Right forelimb (tissue), 1 donor: ENCODE measurements at places on chromosomes 11 and 22.
A peak's percentile ranks its signal among the peaks of the same experiment; 100 is the strongest.

DNA sequence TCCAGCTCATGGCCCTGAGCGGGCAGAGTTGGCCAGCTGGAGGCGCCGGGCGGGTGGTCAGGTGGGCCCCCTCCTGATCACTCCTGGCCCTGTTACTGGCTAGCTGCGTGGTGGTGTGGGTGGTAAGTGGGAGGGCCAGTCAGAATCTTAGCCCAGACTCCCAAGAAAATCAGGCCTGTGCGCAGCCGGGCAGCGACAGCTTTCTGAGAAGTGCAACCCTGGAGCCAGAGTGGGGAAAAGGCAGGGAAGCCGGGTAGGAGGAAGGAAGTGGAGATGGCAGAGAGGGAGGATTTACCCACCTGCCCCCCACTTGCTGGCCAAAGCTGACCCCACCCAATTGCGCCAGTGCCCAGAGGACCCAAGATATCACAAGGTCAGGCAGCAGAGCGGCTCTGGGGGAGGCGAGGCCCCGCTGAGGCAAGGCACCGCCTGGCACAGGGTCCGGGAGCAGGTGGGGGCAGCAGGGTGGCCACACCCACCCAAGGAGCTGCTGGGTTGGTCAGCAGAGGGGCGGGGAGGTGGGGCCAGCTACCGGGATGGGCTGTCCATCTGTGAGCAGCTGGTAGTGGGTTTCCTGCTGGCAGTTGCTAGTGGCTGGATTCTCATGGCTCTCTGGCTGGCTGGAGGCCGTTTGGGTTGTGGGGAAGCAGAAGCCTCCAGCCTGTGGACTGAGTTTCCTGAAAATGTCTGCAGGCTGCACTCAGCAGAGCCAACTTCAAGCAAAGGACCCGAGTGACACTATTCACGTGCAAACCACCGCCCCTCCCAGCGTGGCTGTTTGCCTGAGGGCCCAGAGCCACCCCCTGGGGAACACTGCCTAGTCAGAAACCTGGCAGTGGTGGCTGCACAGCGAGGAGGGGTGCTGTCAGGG, 196.4 kb downstream of the IGLL1 start:
- DNase-seq, result peak; percentile 66

DNA sequence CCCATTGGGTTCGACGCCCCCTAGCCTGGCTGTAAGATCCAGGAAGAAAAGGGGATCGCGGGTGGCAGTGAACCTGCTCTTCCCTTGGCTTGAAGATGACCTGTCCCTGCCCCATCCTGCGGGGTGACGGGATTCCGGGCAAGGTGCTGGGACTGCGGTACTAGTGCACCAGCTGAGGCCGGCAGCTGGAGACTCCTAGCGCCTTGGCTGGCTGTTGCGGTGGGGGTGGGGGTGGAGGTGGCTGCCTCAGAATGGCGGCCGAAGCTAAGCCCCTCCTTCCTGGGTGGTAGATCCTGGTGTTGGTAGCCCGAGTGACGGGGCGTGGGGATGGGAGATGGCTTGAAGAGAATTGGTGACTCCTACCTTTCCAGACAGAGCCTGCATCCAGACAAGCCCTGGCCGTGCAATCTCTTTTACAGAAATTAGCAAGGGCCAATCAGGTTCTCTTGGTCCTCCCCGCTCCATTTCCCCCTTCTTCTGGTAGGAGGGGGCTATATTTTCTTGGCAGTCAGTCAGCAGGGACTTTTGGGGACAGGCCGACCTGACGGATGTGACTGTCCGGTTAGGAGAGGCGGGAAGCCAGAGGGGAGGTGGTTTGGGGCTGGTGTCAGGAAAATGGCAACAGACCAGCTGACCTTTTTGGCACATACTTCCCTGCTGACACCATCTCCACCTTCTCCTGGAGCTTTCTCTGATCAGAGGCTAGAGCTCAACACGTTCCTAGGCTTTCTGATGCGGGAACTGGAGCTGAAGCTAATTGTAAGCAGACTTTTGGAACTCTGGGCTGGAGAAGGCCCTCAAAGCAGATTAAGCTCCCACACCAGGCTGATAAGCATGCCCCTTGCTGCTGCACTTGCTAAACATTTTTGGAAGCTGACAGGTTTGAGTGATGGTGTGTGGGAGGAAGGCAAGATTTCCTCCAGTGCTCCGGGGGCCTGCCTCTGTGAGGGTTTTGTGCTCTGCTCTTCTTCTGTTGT, 2.0 kb downstream of the NAV2 start:
- DNase-seq, result no peak

DNA sequence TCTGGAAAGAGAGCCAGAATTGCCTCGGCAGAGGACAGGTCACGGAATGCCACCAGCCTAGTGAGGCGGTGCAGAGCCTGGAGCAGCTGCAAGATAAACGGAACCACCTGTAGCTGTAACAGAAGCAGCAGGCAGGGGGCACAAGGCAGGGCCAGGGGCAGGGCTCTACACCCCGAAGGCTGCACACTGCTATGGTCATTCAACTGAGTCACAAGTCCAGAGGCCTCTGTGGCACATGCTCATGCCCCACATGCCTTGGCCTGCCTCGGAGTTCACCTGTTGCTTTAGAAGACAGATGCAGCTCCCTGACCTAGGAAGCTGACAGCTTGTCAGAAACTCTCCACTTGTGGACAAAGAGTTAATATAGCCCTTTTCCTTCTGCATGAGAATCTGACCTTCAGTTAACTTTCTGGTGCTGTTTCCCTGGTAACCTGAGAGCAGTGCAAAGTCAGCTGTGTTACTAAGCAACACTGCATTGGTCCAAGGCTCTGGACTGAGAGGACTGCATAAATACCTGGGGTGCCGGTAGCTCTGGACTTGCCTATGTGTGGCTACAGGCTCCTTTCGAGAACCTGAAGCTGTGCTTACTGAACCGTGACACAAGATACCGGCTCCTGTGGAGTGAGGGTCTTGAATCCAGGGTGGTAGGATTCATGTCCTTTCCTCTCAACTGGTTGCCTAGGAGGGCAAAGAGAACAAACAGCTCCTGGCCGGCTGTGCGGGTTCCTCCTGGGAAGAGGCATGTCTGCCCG, 10.5 kb downstream of the COMMD9 start:
- DNase-seq, result peak; percentile 20

DNA sequence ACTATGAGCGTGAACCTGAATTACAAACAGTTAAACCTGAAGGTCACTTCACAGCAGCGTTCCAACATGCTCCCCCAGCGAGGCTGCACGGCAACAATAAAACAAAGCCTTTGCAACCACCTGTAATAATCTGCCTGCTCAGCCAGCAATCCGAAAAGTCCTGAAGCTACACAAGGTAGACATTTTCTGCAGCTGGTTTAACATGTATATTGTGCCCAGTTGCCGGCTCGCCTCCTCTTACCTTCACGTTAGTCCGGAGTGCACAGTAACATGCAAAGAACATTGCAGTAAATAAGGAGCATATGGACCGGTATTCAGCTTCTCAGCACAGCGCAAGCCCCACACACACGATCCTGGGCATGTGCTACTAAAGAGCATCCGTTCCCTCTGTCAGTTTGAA, 704.3 kb downstream of the DLG2 start:
- no peak for DNase-seq

GRCh38 chr11:69744435-69744834, 30.7 kb downstream of the FGF4 start:
- DNase-seq, result no peak

DNA sequence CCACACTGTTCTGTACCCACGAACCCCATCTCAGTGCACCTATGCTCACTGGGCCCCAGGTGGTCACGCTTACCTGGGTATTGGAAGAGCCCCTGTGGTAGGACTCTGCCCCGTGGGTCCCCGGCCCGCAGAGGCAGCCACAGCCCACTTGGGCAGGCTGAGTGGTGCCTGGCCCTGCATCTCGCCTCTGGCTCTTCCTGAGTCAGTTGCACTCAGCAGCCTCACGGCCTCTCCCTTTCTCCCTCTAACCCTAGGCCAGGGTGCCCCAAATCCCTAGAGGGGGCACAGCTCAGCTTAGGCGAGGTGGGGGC, 9.7 kb downstream of the CRELD2 start:
- DNase-seq, result no peak

DNA sequence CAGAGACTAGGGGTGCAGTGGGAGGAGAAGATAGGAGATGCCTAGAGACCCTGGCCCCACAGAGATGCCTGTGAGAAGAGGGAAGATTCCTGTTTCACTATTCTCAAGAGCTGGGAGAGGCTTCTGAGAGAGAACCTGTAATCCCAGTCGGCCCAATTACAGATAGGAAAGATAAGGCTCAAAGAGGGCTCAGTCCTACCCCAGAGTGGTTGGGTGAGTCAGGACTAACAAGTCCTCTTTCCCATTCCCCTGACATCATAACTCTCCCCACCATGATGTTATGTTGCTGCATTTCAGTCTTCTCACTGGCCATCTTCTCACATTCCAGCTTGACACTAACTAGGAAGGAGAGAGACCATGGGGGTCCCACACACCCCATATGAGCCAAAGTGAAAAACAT, 17.9 kb downstream of the ARHGEF12 start:
- DNase-seq, result no peak

GRCh38 chr22:49402169-49402568, 425.5 kb downstream of the BRD1 start:
- DNase-seq, result no peak

DNA sequence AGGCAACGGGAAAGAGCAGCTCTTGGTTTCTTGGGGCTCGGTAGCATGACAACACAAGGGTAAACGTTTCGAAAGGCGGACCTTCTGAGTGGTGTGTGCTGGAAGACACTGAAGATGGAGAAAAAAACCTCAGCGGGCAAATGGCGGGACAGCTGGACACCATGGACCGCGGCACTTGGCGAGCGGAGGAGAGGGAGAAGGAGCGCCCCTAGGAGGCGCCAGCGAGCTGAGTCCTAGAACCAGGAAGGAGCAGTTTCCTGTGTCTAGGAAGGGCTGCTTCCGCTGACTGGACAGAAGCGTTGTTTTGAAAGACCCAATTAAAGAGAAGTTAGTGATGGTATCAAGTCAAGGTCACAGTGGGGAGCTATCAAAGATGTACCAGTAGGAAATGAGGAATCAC, 44.0 kb upstream of the OPCML start:
- no peak for DNase-seq

- no peak for DNase-seq
Observed at GRCh38 chr22:32106930-32107329, 52.2 kb downstream of the C22orf42 start.

DNA sequence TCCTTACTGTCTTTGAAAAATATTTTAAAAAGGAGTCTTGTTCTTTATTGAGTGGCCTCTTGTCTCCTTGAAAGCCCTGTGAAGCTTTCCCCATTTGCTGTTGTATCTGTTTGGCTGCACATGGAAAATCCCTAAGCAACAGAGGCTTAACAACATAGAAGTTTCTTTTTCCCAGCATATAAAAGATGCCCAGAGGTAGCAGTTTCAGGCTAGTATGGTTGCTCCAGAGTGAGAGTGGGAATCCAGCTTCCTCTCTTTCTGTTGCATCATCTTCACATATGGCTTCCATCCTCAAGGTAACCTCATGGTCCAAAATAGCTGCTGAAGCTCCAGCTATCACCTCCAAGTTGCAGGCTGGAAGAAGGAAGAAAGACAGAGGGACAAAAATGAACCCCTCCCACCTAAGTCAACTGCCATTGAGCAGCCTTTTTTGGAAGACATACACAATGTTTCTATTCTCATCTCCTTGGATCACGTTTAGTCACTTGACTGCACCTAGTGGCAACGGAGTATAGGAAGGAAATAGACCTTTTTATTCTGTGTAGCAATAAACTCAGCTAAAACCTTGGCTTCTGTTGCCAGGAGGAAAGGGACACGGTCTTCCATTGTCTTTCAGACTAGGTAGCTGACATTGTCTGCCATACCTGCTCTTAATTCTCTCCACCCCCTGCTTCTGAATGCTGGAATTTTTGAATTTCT, 5.3 kb downstream of the CSF2RB start:
- no peak for DNase-seq

DNA sequence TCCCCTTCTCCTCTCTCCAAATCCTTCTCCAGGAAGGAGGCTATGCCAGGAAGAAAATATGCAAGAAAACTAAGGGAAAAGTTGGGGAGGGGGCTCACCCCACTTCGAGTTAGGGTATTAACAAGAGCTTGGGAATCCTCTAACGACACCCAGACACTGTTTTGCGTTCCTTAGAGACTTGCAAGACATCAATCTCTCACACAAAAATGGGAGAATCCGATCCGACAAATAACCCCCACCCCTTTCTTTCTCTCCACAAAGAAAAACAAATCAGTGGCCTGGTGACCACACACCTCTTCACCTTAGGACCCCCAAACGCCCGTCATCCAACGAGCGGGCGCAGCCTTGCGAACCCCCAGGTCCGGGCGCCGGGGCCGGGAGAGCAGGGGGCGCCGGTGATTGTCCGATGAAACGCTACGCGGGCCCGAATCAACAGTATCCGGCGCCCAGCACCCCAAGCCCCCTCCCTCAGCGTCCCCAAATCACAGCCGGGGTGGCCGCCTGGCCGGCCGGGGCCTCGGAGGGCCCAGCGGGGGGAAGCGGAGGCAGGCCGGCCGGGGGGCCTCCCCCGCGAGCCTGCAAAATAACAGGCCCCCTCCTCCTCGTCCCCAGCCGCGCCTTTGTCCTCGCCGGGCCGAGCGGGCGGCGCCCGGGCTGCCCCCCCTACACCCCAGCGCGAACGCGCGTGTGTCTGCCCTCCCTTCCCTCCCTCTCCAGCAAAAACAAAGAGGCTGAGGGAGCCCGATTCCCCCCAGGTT, 690 bp downstream of the CSNK1E start:
- peak; percentile 88 for DNase-seq

- DNase-seq, result no peak
Observed at GRCh38 chr11:65317025-65317786, 2.5 kb downstream of the CDC42EP2 start.

DNA sequence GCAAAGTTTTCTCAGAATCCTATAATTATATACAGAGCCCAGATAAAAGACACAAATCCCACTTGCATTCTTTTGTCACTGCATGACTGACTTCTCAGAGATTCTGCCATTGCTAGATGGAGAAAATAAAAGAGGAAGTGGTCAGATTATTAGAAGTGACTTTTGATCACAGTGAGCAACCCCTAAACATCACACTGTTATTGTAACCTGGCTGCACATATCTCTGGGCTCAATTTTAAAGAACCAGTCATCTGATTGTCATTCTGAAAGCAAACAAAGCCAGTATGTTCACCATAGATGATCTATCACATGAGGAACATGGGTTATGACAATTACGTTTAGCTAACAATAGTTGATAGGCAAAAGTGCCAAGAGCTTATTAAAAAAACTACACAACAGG, 47.8 kb downstream of the COPB1 start:
- DNase-seq, result no peak

DNA sequence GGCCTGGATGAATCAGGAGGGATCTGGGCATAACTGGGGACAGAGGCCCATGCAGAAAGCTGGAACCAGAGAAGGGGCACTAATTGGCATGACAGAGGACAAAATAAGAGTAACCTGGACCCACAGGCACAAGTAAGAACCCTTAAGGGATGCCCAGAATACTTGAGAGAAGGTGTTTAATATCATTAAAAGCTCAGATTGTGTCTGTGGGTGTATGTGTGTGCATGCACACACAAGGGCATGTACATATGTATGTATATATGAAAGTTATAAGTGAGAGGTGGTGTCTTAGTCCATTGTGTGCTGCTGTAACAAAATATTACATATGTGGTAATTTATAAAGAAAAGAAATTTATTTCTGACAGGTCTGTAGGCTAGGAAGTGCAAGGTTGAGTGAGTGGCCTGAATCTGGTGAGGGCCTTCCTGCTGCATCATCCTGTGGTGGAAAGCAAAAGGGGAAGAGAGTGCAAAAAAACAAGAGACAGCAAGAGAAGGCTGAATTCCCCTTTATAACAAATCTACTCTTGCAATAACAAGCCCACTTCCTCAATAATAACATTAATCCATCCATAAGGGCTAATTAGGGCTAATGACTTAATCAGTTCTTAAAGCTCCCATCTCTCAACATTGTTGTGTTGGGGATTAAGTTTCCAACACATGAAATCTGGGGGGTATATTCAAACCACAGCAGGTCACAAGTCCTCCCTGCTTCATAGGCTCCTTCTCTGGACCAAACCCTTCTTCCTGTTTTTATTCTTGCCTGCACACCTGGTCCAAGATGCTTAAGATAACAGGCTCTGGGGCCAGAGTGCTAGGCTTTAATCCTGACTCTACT, 68.3 kb upstream of the POU2AF2 start:
- no peak for DNase-seq
